ENCODE measurements at places on chromosomes 13 and 19. TPM values are rescaled to one million over a fixed set of nuclear protein-coding genes. Genes with fewer than 3 reads are reported as not detected.

Gene ZNF761
- total RNA-seq = 8.0 TPM

Gene CDX2
- total RNA-seq = not detected

DNA sequence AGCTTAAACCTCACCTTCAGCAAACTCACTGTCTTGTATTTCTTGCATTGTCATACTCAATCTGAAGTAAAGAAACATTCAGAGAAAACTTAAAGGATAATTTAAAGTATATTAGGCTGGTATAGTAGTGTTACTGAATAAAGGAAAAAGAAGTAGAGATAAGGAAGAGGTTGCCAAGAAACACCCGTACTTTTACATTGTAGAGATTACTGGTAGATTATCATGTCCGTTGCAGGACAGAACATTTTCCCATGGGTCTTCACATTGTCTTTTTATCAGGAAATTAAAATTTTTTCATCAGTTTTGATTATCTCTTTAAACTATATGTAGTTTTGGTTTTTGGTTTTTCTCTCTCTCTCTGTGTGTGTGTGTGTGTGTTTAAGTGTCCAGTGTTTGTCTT is 19.9 kb upstream of the GPR183 start:
- DNase-seq = no peak

DNA sequence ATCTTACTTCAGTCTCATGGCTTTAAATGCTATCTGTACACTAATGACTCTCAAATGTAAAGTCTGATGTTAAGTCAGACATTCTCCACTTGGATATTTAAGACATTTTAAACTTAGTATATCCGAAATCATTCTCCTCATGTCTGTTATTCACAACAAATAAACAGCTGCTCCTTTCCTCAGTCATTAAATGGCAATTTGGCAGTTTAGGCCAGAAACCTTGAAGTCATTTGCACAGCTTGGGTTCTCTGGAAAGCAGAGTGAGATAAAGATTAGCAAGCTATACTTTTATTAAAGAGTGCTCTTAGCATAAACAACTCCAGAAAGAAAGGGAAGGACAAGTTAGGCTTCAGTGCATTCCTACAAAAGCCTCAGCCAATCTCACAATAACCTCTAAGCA is 53.7 kb downstream of the DNAJC15 start:
- no peak for DNase-seq

- no peak for DNase-seq
These were observed 173.1 kb upstream of the SOX1 start for GRCh38 chr13:111893607-111894443.
